Stimulated activated CD8-positive, alpha-beta memory T cell treated with anti-CD3 and anti-CD28 coated beads, Interleukin-4, amount 100 ng/mL, for 1 hour (primary cell): ENCODE measurements at places on chromosomes 7 and 10.

GRCh38 chr7:123366626-123367025, 166.9 kb upstream of the SLC13A1 start:
- DNase-seq: no peak

DNA sequence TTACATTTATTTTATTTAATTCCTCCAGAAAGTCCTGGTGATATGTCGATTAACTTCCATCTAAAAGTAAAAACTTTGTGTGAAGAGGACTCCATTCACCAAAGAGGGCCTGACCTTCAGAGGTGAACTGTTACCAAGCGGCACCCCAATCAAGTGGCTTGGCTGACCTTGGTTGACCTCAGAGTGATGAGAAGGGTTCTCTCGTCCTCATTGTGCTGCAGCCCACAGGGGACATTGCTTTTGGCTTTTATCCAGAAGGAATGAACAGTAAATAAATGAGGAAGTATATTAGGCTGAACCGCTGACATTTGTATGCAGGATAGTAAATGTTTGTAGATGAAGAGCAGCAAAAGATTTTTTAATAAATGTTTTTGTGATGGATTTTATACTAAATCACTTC, 172.4 kb upstream of the MKI67 start:
- no peak for DNase-seq

DNA sequence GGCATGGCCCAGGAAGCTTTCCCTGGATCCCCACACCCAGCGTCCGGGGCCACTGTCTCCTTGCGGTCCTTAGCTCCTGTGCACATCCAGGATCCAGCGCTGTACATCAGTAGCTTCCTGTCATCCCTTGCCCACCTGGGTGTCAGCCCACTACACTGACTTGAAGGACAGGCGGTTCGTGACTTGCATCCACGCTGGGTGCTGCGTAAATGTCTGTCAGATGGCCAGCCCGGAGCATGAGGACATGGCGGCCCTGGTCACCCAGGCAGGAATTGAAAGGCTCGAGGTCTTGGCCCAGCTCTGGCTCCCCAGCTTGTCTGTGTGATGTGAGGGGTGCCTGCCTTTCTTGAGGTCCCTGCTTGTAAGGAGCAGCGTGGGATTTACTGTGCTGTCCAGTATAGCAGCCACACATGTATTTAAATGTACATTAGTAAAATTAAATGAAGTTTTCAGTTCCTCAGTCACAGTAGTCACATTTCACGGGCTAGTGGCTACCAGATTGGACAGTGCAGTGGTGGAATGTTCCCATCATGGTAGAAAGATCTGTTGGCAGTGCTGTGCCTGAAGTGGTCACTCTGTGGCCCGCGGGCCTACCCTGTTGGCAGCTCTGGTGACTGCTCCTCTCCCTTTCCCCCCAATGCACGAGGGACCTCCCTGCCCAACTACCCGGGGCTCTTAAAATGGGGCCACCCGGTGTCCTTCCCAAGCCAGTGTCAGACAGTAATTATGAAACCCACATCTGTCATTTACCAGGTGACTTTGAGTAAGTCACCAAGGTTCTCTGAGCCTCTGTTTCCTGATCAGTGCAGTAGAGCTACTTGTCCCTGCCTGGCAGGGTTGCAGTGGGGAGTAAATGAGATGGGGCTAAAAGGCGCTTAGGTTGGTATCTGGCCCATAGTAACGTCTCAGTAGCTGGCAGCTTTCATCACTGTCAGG, 97.8 kb upstream of the PPIF start:
- no peak for DNase-seq

- no peak for DNase-seq
Measured at GRCh38 chr10:31924833-31925232, 3.8 kb downstream of the ARHGAP12 start.

DNA sequence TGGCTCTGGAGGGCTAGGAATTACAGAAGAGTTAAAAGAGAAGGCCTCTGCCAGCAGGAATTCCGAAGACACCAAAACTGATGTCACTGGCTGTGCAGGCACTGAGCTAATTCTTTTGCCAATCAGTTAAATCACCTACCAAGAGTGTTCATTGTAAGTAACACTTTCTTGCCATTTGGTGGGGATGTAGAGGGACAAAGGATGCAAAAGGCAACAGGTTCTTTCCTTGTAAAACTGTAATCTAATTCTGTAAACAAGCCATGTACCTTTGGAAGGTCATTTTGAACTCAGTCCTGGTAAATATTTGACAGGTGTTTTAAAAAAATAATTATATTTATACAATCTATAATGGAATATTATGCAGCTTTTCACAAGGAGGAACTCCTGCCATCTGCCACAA, 438.4 kb downstream of the AUTS2 start:
- DNase-seq: no peak

- DNase-seq: no peak
Measured at GRCh38 chr7:19091550-19092200, 25.8 kb downstream of the TWIST1 start.

- DNase-seq: no peak
Measured at GRCh38 chr7:41205600-41205999, 497.3 kb downstream of the INHBA start.

DNA sequence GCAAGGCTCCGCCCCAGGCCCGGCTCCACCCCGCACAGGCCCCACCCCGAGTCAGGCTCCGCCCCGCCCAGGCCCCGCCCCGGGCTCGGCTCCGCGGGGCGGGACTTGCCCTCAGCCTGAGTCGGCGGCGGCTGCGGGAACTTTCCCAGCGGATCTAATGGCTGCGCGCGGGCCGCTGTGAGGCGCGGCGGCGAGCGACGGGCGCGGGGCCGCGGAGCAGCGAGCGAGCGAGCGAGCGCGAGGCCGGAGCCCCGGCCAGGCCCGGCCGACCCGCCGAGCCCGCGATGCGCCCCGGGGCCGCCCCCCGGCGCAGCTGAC, at the start of gene INPP5A:
INPP5A (plus strand) TSS at position 104 of the 318 bp plus-strand sequence. CDS start 310 bp downstream, outside the sequence.
- no peak for DNase-seq

GRCh38 chr10:85317827-85318226, 989.4 kb downstream of the CCSER2 start:
- DNase-seq: no peak

DNA sequence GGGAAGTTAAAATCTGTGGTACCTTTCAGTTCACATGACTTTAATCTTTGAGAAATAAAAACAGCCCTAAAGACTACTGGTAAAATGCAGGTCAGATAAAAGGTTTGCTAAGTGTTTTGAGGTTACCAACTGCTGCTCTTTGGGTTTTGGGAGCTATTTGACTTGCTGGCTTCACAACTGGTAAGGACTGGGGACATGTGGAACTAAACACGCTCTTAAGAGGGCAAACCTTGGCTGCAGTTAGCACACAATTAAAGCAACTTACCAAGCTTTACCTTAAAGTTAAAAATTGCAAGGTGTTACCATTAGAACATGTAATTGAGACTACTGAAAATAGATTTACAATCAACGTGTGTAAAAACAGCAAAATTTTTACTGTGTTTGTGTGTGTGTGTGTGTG, 220.2 kb downstream of the PHF14 start:
- DNase-seq: no peak

GRCh38 chr10:108597657-108598319, 1325.5 kb downstream of the XPNPEP1 start:
- no peak for DNase-seq

DNA sequence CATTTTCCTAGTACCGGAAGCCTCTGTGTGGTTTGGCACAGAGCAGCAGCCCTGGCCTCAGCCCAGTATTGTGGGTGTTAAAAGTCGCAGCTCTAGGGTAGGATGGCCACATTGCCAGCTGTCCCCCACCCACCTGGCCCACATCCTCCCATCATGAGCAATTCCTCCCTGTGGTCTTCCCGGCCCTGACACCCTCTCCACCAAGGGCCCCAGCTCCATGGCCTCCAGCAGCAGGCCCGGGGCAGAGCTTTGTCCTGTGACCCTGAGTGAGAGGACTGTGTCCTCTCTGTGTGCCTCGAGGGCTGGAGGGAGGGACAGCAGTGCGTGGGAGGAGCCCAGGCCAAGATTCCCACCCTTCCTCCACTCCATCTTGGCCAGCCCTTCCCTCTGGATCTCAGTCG, 93.7 kb downstream of the MYL10 start:
- DNase-seq: no peak

GRCh38 chr7:20330239-20330927, at the start of gene ITGB8:
ITGB8 (plus strand) TSS chr7:20330900; CDS start chr7:20331807, 907 bp downstream.
- DNase-seq: no peak

GRCh38 chr10:93630625-93631557, 18.6 kb downstream of the PDE6C start:
- DNase-seq: no peak

DNA sequence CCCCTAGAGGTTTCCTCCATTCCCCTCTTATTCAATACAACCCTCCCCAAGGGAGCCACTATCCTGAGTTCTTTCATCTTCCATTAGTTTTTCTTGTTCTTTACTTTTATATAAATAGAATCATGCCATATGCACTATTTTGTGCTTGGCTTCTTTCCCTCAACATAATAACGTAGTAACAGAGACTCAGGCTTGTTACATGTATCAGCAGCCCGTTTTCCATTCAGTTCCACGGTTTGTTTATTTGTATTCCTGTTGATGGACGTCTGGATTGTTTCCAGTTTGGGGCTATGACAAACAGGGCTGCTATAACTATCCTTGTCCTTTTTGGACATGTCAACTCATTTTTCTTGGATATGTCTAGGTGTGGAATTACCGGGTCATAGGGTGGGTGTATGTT, 264.4 kb upstream of the MKI67 start:
- DNase-seq: no peak

DNA sequence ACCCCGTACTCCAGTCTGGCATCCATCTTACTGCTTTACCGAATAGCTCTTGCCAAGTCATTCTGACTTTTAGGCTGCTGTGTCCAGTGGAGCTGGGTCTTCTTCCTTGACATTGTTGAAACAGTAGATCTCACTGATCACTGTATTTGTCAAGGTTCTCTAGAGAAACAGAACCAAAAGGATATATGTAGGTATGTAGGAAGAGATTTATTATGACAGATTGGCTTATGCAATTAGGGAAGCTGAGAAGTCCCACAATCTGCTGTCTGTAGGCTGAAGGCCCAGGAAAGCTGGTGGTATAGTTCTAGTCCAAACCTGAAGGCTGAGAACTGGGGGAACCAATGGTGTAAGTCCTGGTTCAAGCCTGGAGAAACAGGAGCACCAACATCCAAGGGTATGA, 12.1 kb upstream of the PRRT4 start:
- no peak for DNase-seq

DNA sequence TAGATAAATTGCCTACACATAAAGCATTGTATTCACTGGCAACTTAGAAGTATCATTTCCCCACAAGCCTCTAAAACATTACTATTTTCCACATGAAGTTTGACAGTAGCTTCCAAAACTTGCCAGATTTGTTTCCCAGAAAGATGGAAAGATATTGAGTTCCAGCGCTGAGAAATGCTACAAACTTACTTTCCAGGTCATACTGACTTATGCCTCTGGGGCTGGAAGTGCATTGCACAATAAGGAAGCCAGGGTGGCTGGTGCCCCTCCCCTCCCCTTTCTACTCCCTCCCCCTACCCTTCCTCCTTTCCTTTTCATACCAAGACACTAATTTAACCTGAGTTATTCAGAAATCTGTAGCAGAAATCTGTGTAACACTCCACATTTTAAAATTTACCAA, 212.6 kb downstream of the WDR37 start:
- no peak for DNase-seq

GRCh38 chr7:42151309-42151708, 85.7 kb downstream of the GLI3 start:
- no peak for DNase-seq

DNA sequence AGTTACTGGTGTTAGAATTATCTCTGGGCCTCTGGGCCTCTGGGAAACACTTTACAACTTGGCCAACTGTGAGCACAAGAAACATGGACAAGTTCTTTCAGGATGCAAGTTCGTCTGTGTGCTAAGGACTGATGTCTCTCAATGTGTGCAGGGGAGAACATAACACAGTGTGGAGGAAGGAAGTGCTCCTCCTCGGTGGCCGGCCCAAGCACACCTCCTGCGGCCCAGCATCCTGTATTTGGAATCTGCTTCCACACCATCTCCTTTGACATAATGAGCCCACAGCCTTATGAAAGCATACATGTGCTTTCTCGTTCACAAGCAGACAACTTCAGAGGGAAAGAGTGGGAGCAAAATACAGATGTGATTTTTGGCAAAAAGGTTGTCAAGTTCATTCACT, 59.0 kb downstream of the MTPN start:
- DNase-seq: no peak

GRCh38 chr7:78912781-78913180, 540.7 kb downstream of the MAGI2 start:
- DNase-seq: no peak

DNA sequence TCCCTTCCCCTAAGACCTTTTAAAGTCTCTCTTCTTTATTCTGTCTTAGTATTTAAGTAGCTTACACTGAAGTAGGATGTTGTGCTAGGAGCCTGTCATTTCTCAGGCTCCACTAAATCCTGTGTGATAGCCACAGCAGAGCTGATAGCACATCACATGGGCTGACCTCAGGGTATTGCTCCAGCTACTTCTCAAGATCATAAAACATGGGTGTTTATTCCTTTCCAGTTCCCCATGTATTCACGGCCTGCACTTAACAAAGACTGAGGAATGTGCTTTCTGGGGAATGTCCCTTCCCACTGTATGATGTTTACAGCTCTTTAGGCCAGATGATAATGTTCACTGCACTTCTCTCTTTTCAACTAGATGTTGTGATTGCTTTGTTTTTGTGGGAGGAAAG, 1086.8 kb downstream of the KCNMA1 start:
- DNase-seq: no peak

DNA sequence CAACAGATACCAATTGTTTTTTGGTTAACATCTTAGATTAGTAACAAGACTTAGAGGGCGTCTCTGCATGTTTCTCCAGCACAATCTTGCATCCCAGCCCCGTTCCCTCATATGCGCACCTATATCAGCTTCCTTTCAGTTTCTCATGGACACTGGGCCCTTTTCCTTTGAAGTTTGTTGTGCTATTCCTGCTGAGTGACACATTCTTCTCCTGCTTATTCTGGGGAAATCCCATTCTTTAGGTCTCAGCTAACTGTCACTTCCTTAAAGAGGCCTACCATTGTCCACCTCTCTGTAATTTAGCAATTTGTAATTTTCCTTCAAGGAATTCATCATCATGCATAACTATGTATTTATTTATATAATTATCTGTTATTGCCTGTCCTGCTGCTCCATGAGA, 110.3 kb upstream of the STEAP1B start:
- no peak for DNase-seq

DNA sequence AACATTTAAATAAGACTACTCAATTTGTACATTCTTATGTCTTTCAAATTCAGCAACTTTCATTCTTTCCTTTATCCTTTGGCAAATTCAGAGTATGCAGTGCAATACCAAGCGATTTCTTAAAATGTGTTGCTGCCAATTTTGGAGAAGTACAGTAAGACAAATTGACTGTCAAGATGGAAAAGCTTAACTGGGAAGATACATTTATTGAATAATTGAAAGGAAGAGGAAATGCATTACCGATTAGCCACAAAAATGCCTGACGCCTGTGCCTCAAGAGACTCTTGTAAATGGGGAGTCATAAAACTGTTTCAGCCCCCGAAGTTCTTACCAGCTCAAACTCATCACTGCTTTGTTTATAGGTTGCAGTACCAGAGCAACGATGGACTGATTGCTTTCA, 373.3 kb upstream of the GALNT17 start:
- no peak for DNase-seq

GRCh38 chr7:2934211-2934731, 90.2 kb upstream of the GNA12 start:
- DNase-seq: no peak

GRCh38 chr10:37268266-37268665, 142.9 kb downstream of the ANKRD30A start:
- no peak for DNase-seq
